ENCODE measurements at places on chromosomes 2 and 18.

DNA sequence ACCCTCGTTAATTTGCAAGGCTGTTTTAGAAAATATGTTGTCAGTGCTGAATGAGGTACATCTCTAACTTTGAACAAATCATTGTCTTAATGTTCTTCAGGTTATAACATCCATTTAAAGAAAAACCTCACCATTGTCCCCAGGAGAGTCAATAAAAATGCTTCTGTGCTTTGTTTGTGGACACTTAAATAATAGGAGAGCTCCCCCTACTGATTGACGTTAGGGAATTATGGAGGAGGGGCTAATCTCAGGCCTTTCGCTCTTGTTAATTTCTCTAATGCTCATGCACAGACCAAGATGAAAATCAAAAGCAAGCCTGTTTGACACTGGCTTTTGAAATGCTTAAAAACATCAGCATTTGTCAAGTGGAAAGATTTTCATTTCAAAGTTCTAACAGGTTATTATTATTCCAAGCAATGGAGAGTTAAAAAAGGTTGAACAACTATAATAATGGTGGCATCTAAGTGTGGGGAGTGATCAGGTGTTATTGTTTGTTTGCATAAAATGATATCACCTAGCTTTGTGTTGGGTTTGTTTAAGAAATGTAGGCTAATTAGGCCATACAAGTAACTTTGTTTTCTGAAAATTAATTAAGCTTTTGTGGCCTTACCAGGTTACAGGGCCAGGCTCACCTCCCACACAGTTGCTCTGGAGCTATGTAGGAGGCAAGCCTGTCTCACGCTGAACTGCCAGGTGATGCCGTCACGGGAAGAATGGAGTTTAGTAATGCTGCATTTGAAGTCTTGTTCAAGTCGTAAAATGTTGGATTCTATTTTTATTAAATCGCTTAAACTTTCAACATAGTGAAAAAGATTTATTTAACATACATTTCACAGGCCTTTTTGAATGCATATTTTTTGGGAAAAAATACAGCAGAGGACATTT lies 51.7 kb upstream of the SMIM21 start:
- peak; percentile 62 for DNase-seq

DNA sequence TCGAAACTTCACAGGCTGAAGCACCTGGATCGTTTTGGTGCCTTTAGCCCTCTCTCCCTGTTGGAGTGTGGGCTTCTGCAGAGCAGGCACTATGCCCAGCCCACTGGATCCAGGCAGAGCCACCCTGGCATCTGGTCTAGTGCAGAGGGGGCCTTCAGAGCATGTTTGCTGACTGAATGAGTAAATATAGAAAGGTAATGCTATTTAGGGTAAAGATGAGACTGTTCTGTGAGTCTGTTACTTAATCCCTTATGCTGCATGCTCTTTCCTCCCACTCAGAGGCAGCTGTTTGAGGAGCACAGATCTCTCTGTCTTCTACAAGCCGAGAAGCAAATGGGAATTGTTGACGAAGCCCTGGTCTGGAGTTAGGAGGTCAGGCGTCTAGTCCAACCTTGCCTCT lies 130.2 kb downstream of the RGPD3 start:
- no peak for DNase-seq

DNA sequence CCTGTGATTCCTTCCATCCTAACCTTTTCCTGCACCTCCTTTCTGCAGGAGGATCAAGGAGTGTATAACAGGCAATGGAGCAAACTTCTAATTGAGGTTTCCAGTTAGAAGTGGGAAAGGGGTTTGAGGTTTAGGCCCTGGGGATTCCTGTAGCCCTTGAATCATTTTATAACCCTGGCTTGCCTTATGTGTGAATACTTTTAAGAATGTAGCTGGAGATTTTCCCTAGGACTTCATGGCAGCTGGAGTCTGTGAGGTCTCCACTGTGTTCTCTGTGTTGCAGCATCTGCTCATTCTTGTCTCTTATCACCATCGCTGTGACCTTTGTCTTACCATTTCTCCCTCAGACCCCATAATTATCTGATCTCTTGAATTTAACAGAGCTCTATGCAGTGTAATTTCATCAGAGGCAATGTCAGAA lies 370.2 kb upstream of the SLC14A2 start:
- no peak for DNase-seq

GRCh38 chr2:83368916-83369315 lies 1090.2 kb downstream of the SUCLG1 start:
- peak; percentile 4 for DNase-seq

- no peak for DNase-seq
These were observed 130.0 kb downstream of the SH3RF3 start for GRCh38 chr2:109258905-109259540.

DNA sequence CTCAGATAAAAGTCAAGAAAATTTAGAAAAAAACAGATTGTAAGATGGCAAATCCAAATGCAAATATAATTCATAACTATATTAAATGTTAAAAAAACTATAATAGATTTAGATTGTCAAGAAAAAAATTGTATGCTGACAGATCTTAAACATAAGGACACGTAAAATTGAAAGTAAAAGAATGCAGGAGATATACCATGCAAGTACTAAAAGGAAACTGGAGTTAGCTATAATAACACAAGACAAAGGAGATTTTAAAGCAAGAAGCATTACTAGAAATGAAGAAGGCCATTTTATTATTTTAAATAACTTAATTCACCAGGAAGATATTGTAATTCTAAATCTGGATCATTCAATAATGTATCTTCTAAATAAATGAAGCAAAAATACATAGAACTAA lies 48.3 kb downstream of the TTC21B start:
- DNase-seq = no peak

- no peak for DNase-seq
These were observed 342.7 kb upstream of the CHAC2 start for GRCh38 chr2:53424902-53425301.

GRCh38 chr2:165793161-165793778 lies 777 bp downstream of the GALNT3 start:
- peak; percentile 76 for DNase-seq

DNA sequence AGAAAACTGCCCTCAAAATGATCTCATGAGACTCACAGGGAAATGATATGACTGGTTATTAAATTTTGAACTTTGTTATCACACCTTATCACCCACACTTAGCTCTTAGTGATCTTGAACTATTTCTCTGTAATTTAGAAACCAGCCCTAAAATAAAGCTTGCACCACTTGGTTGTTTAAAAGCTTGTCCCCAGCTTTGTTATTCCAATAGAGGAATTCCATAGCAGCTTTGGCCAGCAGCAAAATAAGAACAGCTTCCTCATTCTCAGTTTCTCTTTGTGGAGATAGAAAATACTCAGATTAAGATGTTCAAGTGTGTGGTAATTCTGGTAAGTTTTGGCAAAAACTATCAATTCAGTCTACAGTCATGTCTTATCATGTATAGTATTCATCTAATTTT lies 54.4 kb upstream of the CCDC68 start:
- no peak for DNase-seq

DNA sequence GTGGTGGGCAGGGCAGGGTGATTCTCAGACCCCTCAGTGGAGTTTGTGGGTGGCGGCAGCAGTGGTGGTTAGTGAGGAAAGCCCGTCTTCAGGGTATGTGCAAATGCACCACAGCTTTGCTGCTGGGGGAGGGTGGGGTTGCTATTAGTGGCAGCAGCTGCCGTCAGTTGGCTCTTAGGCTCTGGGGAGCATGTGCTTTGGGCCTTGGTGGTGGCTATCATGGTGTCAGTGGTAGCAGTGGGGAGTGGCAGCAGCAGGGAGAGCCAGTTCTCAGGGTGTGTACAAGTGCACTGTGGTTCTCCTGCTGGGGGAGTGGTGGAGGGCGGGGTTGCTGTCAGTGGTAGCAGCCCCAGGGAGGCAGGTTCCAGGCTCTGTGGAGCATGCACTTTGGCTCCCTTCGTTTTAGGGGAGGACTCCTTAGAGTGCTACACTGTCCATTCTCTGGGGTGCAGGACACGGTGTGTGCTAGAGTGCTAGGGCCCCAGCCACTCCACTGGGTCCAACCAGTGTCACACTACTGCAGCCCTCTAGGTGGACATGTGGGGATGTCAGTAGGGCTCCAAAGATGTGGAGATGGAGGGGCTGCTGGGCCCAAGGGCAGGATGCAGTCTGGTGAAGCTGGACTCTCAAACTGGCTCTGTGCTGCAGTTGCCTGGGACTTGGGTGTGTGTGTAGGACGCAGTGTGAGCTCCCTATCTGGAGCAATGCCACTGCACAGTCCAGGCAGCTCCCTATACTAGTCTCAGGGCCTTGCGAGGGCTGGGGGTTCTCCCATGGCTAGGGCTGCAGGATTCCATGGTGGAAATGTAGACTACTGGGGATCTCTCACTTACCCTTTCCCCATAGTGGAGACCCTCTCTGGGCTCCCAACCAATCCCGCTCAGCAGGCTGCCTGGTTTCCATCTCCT lies 45.3 kb downstream of the ADCYAP1 start:
- no peak for DNase-seq

DNA sequence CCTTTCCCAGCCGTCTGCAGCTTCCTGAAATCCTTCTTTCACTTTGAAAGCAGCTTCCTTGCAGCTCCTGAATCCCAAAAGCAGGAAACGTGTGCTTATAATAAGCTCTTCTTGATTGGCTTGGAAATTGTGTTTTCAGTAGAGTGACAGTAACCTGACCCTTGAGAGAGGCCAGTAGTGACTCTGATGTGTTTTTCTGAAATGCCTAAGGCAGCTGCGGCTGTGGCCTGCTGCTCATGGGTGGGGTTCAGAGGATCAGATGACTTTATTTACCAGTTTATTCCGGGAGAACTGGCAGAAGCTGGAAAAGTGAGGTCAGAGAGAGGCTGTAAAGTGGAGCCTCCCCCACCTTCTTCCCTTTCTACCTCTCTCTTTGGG lies 31.9 kb upstream of the RPIA start:
- DNase-seq = peak; percentile 86

GRCh38 chr2:127599211-127599610 lies 46.7 kb upstream of the GPR17 start:
- no peak for DNase-seq

GRCh38 chr2:200306931-200307723 lies 634 bp downstream of the SPATS2L start:
- peak; percentile 50 for DNase-seq

DNA sequence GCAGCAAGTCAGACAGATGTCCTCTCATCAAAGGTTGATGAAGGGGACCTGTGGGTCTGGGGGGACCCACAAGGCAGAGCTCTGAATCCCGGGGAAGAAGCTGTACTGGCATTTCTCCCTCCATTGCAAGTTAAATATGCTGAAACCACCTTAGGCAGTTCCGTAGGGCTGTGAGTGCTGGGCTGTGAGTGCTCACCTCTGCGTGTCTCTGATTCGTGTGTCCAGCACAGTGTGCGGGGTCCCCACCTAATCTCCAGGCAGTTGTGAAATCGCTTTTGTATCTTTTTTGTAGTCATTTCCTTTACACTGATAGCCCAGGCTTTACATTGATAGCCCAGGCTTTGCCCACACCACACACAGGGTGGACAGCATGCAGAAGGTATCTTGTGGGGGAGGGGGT lies 80.6 kb downstream of the MAP4K4 start:
- no peak for DNase-seq

DNA sequence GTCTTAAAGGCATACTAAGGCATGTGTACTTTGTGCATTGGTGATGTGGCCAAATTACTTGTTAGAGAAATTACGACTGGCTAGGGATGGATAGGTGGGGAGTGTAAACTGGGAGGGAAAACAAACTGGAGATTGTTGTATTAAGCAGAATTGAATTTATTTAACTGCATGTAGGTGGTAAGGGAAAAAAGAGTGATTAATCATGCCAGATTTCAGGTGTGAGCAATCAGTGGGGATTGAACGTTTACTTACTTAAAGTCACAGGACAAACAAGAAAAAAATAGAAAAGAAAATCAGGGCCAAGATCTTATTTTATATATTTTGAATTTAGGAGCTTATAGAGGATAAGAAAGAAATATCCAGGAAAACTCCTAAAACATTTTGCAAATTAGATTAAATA lies 88.6 kb downstream of the GULP1 start:
- DNase-seq = peak; percentile 9

DNA sequence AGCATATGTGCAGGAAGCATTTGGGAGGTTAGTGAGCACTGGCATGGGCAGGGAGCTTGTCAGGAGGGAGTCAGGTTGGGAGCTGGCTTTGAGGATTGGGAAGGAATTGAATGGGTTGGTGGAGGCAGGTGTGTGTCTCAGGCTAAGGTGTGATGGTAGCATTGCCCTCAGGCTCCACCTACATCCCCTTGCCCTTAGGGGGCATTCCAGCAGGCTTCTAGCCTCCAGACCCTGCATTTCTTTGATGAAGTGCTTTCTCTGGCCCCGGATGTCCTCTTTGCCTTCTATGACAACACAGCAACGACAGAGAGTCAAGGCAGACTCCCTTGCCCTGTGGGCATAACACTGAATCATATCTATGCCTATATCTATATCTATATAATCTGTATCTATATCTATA lies 13.5 kb downstream of the RHBDD1 start:
- DNase-seq = no peak

GRCh38 chr18:51164761-51165281 lies 32.7 kb downstream of the MEX3C start:
- no peak for DNase-seq
